Testis (tissue), 5 donors: ENCODE measurements at places on chromosomes 5 and 9.

- DNase-seq, result no peak
These were observed 60.3 kb upstream of the MAP3K1 start for GRCh38 chr5:56755036-56755555.

- no peak for DNase-seq
These were observed 37.0 kb downstream of the INIP start for GRCh38 chr9:112680731-112681402.

GRCh38 chr9:99073985-99074901 lies 30.7 kb upstream of the TGFBR1 start:
- no peak for DNase-seq

- DNase-seq, result no peak
These were observed 168.3 kb downstream of the PIK3R1 start for GRCh38 chr5:68383888-68384310.

DNA sequence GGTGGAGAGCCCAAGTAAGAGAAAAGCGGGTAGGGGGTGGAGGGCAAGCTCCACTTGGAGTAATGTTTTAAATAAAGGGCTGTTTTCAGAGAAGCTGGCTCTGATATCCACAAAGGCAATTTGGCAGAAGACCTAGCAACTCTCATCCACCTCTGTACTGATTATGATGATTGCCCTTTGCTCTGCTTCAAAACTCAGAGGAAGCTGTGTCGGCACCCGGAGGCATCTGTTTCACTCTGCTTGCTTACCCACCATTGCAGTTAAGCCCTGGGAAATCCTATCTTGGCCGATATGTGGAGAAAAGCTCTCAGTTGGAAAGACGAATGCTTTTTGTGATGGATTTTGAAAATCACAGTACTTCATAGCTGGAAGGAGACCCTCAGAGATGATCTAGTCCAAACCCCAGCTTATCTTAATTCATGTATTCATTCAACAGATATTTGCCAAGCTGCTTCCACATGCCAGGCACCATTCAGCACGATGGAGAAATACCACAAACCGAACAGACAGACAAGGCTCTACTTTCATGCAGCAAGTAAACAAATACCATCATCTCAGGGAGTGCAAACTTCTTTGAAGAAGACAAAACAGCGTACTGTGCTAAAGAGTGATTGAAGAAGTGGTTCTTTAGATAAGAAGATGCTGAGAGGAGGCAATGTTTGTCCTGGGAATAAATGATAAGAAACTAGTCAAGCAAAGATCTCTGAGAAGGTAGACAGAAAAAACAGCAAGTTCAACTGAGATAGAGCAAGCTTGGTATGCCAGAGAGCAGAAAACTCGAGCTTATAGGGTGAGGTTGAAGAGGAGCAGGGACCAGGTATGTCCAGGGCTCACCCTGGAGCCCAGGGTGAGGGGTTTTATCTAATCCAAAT lies 140.4 kb upstream of the SPDL1 start:
- DNase-seq, result no peak

DNA sequence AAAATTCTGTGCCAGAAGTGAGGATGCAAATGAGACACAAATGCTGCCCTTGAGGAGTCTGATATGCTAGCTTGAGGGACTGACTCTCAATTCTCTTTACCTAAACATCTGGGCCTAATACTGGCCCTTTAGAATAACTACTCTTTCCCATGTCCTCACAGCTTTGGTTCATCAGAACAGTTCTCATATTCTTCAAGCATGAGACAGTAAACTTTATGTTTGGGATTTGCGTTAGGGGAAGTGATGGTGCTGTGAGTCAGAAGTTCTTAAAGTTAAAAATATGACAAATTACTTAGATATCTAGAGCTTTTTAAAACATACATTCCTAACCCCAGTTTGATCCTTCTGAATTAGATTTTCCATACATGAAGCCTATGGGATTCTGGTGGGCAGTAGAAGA lies 665.0 kb upstream of the RGMB start:
- DNase-seq, result no peak
